ENCODE measurements at places on chromosomes 16 and 17.

- no peak for DNase-seq
These were observed 113.4 kb upstream of the KCNJ16 start for GRCh38 chr17:69961501-69962145.

- DNase-seq: peak; percentile 70
These were observed 393 bp upstream of the PSMB10 start for GRCh38 chr16:67936880-67937605.

- no peak for DNase-seq
These were observed 49.2 kb upstream of the MYH2 start for GRCh38 chr17:10598621-10599020.

DNA sequence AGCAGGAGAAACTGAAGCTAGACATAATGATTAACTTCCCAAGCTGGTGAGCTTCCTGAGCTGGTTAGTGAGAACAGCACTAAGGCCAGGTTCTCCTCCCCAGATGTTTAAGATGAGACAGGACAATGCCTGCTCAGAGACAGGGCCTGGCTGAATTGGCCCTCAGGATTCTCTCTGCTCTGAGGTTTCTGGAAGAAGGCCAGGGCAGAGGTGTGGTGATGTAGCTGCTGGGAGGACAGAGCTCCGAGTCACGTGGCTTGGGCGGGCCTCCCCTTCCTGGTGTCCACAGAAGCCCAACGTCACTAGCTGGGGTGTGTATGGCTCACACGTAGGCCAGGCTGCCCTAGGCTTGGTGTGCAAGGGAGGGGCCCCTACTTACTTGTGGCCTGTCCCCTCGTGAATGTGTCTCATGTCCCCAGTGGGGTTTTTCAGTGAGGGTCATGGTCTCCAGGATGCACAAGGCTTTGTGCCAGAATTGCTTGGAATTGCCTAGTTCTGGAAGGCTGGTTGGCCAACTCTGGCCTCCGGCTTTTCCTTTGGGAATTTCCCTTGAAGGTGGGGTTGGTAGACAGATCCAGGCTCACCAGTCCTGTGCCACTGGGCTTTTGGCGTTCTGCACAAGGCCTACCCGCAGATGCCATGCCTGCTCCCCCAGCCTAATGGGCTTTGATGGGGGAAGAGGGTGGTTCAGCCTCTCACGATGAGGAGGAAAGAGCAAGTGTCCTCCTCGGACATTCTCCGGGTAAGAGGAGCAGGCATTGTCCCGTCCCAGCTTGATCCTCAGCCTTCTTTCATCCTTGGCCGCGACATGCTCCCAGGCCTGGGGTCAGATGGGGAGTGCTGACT is 3.4 kb downstream of the NOD2 start:
- DNase-seq: no peak

- no peak for DNase-seq
These were observed 6.1 kb upstream of the TGFB1I1 start for GRCh38 chr16:31465788-31466370.

DNA sequence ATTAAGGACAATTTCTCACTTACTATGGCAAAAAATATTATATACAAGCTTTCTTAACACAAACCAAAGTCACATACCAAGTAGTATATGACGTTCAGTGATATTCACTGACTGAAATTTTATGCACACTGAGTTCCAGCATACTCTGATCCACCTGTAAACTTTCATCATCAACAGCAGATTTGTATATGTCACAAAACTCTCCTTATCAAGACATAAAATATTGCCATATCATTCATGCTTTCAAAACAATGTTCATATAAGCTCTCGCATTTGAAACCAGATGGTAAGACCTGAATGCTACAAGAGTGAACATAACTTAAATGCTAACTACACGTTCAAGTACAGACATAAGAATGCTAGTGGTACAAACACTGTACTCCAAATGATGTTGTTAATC is 46.7 kb downstream of the GNA13 start:
- DNase-seq: no peak

DNA sequence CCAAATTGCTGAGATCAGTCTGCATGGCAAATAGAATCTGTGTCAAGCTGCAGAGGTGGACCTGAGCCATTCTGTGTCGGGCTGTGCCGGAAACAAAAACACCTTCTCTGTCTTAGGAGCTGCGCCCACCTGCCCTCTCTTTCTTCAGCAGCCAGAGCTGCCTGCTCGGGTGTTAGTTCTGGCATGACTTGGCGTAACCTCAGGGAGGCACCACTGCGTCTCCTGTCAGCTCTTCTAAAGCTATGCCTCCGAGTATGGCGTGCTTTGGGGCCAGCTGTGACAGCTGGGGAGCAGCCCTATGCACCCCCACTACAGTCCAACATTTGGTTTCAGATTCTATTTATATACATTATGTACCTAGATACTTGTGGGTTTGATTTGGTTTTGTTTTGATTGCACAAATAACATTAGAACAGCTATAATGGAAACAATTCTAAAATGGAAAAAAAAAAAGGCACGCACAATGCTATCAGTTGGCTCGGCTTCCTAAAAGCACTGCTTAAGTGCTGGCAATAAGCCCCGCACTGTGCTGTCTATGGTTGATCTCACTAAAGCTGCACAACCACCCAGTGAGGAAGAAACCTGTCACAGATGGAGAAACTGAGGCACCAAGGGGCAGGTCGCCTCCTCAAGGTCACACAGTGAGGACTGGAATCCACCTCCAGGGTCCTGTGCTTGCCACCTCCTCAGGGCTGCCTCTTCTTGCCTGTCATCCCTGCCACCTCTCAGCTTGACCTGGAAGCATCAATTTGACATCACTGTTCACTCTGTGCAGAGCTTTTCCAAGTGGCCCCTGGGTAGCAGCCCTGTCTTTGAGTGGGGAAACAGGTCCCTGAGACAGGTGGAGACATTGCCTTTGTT is 18.7 kb upstream of the ADGRG1 start:
- no peak for DNase-seq

- no peak for DNase-seq
These were observed 1050.8 kb upstream of the EEF2KMT start for GRCh38 chr16:6148361-6148760.

DNA sequence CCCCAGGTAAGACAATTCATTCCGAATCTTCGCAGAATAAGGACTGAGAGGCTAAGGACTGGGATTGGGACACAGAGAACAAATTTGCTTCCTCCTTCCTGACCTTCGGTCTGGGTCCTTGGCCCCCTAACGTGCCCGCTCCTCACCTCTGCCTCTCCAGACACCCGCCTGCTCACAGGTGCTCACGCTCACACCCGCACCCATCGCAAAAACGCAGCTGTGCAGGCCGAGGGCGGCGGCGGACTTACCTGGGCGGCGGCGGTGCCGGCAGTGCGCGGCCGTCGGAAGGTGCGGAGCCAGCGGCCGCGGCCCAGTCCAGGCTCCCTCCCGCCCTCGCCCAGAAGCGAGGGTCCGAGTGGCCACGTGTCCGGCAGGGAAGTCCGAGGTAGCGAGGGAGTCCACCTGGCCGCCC is 7.1 kb upstream of the HOXB9 start:
- no peak for DNase-seq

DNA sequence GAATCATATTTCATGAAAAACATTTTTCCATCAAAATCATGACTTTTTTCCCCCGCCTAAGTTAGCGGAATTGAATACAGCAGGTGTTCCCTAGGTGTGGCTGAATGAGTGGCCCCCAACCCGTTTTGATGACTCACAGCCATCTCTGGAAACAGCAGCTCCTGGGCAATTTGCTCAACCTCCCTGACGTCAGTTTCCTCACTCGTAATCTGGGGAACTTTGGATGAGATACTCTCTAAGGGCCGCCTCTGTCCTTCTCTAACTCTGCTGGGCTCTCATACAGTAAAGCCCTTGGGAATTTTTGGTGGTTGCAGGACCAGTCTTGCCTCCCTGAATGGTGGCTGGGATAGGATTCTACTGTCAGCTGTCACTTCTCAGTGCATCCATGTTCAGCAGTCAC is 11.6 kb upstream of the NTN1 start:
- no peak for DNase-seq

GRCh38 chr17:58671969-58672368 is 19.9 kb downstream of the TEX14 start:
- DNase-seq: no peak

GRCh38 chr17:41692722-41693521 is 4.2 kb downstream of the EIF1 start:
- DNase-seq: no peak

GRCh38 chr16:72832621-72833248 is 215.2 kb downstream of the ZFHX3 start:
- no peak for DNase-seq

GRCh38 chr17:4891411-4892410 is 7.6 kb upstream of the C17orf107 start:
- DNase-seq: no peak

DNA sequence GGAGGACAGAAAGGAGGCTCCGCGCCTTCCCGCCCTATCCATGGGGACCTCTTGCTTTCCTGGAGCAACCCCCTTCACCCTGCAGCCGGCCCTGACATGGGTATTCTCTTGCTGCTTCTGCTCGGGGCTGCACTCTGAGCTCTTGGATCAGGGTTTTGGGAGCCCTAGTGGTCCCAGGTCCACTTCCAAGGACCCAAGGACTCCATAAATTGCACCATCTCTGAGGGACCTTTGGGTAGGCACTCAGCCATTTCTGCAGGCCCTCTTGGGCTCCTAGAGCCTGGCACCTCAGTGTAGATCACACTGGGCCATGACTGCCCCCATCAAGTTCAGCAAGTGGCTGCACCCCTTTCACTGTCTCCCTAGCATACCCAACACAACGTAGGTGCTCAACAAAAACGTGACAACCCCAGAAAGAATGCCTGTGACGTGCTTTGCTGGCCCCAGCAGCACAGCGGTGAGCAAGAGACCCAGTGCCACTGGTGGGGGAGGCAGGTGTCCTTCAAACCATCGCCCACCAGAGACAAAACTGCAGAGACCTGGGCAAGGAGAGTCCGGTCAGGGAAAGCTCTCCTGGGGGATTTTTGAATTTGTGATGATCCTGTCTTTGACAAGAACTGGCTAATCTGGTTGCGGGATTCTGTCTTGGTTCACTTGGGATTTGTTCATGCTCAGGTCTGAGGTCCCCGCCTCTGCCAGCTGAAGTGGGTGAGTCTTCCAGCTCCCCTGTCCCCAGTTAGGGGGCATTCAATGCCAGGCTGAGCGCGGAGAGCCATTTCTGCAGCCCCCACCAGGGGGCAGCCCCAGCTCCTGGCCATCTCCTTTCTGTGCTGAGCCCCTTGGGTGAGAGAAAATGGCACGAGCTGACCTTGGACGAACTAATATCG is 2.5 kb upstream of the RAB11FIP4 start:
- DNase-seq: no peak

DNA sequence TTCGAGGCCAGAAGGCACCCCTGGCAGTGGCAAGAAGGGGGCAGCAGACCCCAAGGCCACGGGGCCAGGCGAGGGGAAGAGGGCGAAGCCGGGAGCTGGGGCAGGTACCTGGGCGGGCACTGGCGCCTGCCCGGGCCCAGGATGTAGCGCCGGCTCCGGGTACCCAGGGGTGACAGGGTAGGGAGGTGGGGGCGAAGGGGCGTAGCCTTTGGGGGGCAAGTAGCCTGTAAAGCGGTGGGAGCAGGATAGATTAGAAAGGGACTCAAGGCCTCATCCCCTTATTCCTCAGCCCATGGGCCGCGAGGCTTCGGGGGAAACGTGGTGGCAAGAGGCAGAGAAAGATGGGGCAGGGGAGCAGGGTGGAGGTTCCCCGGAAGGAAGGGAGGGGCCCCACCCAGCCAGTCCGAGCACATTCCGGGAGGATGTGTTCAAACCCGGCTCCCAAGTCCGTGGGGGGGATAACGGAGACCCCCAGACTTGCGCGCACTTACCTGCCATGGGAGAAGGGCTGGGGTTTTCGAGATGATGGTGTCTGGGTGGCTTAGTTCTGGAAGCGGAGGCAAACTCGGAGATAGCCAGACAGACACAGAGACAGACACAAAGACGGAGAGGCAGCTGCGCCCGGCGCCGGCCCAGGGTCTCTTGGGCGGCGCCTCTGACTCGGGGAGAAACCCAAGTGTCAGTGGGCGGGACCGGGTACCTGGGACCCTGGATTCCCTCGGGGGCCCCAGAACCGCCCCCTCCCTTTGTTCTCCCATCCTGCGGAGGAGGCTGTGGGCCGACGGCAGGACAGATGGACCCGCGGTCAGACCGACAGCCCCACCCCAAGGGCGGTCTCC is 493 bp downstream of the PLSCR3 start:
- DNase-seq: no peak

DNA sequence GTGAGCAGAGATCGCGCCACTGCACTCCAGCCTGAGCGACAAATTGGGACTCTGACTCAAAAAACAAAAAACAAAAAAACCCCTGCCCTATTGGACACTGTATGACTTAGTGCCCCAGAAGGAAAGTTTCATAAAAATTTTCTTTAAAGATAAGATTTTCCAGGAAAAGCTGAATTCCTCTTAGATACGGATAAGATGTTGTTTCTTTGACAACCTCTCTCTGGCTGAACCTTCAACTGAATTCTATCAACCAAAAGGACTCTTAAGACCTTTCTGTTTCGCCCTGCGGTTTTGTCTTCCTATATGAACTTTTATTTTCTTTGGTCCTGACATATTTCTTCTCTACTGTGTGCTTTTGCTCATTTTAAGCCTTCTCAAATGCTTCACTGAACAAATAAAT is 35.8 kb downstream of the CPPED1 start:
- no peak for DNase-seq

- no peak for DNase-seq
These were observed 211.3 kb downstream of the CA10 start for GRCh38 chr17:51947160-51947735.
